ENCODE measurements at places on chromosomes 16 and 17.

- no peak for DNase-seq
Measured at GRCh38 chr16:87607223-87607622, 4.9 kb downstream of the JPH3 start.

- no peak for DNase-seq
Measured at GRCh38 chr17:71117466-71117865, 948.1 kb downstream of the KCNJ2 start.

DNA sequence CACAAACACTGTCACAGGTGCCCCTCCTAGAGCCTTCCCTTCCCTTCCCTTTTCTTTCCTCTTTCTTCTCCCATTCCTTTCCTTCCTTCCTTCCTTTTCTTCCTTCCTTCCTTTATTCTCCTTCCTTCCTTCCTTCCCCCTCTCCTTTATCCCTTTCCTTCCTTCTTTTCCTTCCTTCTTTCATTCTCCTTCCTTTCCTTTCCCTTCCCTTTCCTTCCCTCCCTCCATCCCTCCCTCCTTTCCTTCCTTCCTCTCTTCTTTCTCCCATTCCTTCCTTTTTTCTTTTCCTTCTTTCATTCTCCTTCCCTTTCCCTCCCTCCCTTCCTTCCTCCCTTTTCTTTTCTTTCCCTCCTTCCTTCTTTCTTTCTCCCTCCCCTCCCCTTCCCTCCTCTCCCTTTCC lies 170.0 kb downstream of the ENGASE start:
- no peak for DNase-seq

GRCh38 chr16:77290451-77291115 lies 91.4 kb downstream of the SYCE1L start:
- DNase-seq, result no peak

DNA sequence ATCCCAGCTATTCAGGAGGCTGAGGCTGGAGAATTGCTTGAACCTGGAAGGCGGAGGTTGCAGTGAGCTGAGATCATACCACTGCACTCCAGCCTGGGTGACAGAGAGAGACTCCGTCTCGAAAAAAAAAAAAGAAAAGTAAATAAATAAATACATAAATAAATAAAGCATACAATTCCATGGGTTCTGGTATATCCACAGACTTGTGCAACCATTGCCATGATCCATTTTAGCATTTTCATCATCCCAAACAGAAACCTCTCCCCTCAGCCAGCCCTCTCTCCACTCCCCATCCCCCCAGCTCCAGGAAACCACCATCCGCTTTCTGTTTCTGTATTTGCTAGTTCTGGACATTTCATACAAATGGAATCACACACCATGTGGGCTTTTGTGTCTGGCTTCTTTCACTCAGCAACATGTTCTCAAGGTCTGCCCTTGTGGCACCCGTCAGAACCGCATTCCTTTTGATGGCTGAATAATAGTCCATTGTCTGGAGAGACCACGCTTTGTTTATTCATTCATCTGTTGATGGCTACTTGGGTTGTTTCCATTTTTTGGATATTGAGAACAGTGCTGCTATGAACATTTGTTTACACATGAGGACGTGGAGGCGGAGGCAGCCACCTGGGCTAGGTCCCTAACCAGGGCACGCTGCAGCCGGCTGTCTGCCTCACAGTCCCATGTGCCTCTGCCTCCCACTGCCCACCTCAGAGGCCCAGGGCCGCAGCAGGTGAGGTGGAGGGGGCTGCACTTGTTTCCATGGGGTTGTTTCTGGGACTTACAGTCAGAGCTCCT lies 76.2 kb downstream of the NT5M start:
- no peak for DNase-seq

DNA sequence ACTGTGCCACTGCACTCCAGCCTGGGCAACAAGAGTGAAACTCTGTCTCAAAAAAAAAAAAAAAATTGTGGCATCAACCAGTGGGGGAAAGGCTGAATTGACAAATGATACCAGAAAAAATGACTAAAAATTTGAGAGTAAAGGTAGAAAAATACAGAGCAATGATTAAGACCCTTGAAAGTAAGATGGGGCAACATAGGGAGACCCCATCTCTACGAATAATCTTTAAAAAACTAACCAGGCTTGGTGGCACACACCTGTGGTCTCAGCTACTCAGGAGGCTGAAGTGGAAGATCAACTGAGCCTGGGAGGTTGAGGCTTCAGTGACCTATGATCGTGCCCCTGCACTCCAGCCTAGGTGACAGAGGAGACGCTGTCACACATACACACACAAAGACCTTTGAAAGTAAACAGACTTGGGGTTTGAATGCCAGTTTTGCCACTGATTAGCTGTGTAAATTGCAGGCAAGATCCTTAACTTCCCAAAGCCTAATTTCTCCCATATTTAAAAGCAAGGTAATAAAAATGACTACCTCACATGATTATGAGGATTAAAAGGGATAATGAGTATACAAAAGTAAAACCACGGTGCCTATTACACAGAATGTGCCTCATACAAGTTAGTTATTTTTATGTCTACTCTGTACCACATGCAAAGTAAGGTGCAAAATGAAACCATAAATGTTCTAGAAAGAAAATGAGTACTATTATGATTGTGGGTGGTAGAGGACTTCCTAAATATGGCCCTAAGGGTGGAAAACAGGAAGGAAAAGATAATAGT lies 21.7 kb upstream of the PAFAH1B1 start:
- DNase-seq, result no peak

GRCh38 chr16:49563666-49564065 lies 190.1 kb downstream of the C16orf78 start:
- no peak for DNase-seq

All from activated CD4-positive, alpha-beta T cell treated with anti-CD3 and anti-CD28 coated beads, Interleukin-10, Interleukin-2, amounts not matched to agents 100 ng/mL and 50 ng/mL, durations not matched to agents 16 hours and 8 hours (primary cell).